ENCODE measurements at places on chromosomes 12 and 14.

DNA sequence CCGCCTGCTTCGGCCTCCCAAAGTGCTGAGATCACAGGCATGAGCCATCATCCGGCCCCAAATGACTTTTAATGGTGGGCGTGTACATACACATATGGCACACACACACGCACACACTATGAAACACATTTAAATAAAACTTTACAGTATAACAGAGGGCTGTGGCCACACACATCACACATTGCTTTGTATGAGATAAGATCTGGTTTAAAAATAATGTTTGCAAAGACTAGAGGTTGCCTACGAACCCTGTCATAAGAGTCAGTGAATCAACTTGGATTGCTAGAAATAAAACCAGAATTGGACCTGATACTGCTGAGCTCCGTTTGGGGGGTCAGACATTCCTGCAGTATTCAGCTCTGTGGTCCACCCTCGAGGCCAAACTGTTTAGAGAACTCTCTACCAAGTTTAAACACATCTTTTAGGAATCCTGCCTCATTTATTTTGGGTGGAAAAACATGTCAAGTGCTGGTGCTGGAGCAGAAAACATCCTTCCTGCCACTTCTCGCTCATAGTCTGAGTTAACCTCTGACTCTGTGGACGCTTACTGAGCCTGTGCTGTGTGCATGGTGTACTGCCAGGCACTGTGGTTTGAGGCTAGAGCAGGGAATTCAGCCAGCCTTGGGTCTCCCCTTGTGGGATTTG is 47.8 kb upstream of the EML1 start:
- no peak for DNase-seq

DNA sequence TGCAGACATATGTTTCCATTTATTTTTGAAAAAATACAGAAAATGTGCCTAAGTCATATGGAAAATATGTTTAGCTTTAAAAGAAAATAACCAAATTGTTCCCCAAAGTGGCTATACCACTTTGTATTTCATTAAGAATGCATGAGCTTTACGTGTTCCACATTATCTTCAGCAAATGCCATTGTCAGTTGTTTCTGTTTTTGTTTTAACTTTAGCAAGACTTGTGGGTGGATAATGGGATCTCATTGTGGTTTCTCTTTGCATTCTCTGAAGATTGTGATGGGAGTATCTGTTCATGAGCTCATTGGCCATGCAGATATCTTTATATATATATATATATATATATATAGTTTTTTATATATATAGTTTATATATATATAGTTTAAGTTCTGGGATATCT is 181.5 kb downstream of the CCER1 start:
- DNase-seq: no peak

DNA sequence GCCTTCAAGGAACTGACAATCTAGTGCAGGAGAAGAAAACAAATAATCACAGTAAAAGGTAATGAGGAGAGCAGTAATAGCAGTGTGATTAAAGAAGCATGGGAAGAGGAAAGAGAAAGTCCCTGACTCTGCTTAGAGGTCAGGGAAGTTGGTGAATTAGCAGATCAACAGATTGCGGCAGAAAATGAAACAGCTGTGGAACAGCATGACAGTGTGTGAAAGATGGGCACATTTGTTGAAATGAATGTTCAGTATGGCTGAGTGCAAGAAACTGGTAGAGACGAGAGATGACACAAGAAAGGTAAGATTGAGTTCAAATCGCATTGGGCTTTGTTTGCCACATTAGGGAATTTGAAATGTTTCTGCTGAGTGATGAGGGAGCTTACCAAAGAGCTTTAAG is 63.7 kb upstream of the RASSF8 start:
- DNase-seq: no peak

DNA sequence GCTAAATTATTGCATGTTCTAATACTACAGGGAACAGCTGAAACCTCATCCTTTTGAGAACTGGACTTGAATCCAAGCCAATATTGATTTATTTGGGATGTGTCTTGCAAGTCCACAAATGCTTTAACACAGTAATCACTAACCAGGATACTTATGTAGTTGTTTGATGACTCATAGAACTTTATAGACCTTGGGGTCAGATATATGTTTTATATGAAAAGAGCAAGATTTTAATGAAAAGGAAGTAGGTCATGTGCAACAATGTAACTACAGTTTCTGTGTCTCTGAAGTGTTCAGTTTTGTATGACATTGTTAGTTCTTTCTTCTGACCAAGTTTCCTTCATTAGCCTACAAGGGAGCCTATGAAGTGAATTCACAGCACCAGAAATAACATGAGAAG is 352.0 kb downstream of the ZFP36L1 start:
- DNase-seq: no peak

DNA sequence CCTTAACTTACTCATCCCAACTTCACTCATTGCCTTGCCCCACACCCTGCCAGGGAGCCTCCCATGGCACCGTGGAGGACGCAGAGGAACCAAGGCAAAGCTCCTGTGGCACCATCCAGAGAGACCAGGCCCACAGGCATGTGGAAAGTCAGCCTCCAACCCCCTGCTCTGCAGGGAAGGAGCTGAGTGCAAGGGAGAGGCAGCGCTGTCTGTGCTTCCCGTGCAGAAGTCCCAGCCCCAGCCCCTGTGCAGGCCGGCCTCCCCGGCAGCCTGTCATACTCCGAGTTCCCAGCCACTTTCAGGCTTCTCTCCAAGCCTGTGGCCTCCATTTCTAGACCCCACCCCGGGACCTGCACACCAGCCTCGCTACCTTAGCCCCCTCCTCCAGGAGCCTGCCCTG is 106.4 kb downstream of the SINHCAF start:
- DNase-seq: no peak
